RWPE1 (cell line): ENCODE measurements at places on chromosomes 13 and 19.

- DNase-seq = no peak
Measured at GRCh38 chr19:50838239-50838638, 4.9 kb upstream of the KLK15 start.

DNA sequence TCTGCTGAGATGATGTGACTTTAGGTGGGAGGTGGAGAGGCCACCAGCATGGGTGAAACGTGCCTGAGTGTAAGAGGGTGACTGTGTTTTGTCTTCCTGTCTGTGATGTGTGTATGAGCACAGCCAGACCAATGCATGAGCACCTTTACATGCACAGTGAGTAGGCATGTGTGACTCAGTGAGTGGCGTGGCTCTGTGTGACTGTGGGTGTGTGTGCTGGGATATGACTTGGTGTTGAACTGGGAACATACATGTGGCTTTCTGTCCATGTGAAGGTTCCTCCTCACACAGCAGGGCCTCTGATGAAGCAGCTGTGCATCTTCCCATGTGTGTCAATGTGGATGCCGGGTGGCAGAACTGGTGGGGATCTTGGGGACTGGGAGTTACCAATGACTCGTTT is 19.9 kb upstream of the LGALS13 start:
- DNase-seq = no peak

DNA sequence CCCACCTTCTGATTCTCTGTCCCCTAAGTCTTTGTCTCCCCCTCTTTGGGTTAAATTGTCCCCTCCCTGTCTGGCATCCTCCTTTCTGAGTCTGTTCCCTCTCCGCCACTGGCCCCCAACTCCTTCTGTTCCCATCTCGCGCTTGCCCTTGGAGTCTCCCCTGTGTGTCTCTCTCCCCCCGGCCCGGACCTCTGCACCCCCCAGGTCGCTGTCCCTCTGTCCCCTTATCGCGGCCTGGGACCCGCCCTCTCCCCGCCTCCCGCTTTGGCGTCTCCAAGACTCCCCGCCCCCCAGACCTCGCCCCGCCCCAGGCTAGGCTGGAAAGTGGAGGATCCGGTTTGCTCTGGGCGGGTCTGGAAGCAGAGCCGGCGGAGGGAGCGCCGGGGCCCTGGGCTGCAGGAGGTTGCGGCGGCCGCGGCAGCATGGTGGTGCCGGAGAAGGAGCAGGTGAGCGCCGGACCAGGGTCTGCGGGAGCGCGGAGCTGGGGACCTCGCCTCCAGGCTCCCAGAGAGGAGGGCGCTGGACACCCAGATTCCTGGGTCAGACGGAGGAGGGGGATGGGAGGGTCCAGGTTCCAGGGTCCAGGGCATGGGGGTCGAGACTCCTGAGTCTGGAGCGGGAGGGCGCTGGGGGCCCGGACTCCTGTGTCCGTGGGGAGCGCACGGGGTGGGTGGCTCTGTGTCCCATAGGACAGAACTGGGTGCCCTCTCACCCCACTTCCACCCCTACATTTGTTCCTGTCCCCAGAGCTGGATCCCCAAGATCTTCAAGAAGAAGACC is at the start of gene TRPM4:
TSS of gene TRPM4 (plus strand) at position 348 of the 780 bp plus-strand sequence. CDS start at position 423, 75 bp downstream.
- peak; percentile 84 for DNase-seq

- no peak for DNase-seq
Measured at GRCh38 chr19:13729859-13730258, 34.5 kb upstream of the MRI1 start.

DNA sequence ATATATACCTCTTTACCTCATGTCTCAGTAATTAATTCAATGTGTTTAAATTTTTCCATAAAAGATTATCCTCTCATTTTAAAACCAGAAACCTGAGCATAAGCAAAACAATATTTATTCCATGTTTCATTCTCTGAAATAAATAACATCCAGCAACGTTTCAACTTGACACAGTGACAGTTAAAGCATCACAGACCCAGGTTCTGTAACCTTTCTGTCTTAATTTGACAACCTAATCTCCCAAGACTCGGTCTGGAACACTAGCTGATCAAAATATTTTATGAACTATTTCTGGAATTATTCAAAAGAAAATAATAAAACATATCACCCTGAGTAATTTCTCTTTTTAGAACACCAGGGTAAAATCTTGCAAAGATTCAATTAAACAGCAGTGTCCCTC is 40.3 kb downstream of the KCTD12 start:
- no peak for DNase-seq

DNA sequence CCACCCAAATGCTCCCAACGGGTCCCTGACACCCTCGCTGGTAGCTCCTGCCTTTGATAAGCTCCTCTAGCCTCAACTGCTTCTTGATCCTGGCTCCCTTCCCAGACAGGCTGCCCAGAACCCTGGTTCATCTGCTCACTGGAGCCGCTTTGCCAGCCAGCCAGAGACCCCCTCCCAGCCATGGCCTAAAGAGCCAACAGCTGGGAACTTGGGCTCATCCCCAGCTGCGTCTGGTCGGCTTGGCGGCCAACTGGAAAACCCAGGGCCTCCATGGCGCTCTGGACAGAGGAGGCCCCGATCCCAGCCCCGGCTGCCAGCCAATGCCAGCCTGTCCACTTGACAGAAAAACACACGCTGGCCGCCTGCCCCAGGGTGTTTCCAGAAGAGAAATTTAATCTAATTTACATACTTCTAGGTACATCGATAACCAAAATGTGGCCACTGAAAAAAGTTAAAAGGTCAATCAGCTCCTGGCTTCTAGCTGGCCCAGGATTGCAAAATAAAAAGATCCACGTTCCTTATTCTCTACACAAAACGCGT is 3.0 kb upstream of the AKAP8L start:
- DNase-seq = no peak

- DNase-seq = no peak
Measured at GRCh38 chr19:2035590-2035991, 15.5 kb downstream of the MKNK2 start.
